ENCODE measurements at places on chromosomes 16 and 17.
A peak's percentile ranks its signal among the peaks of the same experiment; 100 is the strongest.

DNA sequence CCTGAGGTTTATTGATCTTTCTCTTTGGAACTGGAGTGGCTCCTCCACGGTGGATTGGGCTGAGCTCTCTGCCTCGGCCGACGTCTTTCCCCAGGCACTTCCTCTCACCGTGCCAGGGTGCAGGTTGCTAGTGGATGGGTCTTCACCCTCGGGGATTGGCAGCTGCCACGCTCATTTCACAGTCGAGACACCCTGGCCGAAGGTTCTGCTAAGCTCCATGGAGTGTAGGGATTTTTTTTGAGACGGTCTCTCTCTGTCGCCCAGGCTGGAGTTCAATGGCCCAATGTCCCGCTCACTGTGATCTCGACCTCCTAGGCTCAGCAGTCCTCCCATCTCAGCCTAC, 280.8 kb downstream of the SEC14L1 start:
- DNase-seq, result no peak

GRCh38 chr16:8885674-8886592, 3.8 kb downstream of the LITAFD start:
- no peak for DNase-seq

DNA sequence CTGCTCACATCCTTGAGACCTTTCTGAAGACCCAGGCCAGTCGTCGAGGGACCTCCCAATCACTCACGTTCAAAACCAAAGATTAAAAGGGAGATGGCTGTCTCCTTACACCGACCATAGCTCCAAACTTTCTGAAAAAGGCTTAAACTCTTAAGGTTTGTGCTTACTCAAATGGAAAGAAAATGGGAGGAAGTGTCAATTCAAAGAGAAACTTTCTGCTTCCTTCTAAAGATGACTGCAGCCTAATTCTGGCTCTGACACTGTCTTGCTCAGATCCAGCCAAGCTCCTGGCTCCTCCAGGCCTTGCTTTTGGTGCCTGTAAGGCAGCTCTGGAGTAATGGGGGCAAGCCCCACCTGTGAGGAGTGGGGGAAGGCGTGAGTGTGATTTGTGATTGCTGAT, 54.9 kb upstream of the WSB1 start:
- DNase-seq, result no peak

GRCh38 chr16:21722771-21723455, 59.1 kb downstream of the OTOA start:
- no peak for DNase-seq

- DNase-seq, result no peak
Observed at GRCh38 chr17:55067697-55068439, 99.3 kb downstream of the STXBP4 start.

DNA sequence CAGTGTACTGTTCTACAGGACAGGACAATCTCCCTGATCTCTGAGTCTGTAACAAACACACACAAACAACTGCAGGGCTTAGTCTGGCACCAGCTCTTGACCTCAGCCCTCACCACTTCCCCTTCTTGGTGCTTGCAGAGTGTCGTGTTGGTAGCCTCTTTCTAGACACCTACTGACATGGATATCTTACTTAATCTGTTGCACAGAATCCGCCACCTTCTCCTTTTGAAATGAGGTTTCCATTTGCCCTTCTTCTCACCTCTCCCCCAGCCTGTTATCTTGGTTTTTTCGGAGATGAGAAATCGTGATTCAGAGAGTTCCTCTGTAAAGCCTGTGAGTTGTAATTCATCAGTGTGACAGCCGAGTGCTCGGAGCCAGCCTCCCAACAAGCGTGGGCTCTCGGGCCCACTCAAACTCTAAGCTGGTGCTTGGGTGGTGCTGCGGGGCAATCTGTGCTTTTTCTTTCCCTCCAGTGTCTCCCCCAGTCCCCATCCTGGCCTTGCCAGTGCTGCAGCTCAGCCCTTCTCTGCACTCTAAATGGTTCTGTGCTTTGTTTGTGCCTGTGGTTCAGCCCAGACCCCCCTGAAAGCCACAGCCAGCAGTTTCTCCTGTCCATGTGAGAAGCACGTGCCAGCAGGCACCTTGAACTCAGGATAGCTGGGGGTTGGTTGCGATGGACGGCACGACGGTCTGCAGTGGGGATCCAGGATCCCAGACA, 28.1 kb downstream of the KIAA0513 start:
- DNase-seq, result peak; percentile 31

DNA sequence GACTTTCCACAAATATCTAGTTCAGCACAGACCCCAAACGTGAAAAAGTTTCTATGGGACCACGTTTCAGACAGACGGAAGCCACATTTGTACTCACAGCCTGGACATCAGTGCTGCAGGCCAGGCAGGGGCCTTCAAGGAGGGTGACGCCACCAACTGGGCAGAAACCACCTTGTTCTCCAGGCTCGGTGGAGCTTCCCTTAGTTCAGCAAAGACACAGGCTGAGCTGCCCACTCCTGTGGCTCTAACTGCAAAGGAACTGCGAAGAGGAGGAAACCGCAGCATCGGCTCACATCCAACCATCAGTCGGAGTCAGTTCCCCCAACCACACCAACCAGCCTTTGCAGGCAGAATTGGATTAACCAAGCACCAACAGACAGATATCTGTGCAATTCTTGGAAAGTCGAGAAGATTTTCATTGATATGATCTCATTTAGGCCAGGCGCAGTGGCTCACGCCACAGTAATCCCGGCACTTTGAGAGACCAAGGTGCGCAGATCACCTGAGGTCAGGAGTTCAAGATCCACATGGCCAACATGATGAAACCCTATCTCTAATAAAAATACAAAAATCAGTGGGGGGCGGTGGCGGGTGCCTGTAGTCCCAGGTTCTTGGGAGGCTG, 73.3 kb upstream of the CNEP1R1 start:
- DNase-seq, result no peak

DNA sequence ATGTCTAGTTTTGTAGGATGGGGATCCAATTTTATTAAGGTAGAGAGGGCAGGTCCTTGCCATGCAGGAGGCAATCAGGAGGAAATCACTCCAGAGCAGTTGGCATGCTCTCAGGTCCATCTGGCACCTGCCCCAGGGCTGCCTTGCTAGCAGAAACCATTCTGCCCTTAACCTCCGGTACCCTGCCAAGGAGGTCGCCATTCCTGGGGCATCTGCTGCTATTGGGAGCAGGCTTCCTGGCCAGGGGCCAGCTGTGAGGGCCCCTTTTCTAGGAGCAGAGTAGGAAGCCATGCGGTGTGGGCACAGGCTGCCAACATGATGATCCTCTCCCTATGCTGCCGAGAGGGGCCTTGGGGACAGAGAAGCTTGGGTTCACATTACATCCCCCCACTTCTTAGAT, 47.6 kb upstream of the MGAT5B start:
- no peak for DNase-seq

GRCh38 chr16:9362050-9362449, 270.6 kb downstream of the HAPSTR1 start:
- DNase-seq, result no peak

- no peak for DNase-seq
Observed at GRCh38 chr17:2176499-2177169, 121.7 kb downstream of the HIC1 start.

DNA sequence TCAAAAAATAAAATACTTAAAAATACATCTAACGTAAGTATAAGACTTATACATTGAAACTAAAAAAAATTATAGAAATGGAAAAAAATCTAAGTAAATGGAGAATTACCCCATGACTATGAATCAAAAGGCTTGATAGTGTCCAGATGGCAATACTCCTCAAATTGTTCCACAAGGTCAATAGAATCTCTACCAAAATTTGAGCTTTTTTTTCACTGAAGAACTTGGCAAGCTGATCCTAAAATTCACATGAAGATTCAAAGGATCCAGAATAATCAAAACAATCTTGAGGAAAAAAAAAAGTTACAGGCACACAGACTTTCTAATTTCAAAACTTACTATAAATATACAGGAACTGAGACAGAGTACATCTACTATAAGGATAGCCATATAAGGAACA, 448.4 kb upstream of the CDH11 start:
- DNase-seq, result no peak

- DNase-seq, result no peak
Observed at GRCh38 chr16:88323041-88323440, 59.7 kb upstream of the ZNF469 start.

- no peak for DNase-seq
Observed at GRCh38 chr16:17194190-17194780, 276.5 kb downstream of the XYLT1 start.

DNA sequence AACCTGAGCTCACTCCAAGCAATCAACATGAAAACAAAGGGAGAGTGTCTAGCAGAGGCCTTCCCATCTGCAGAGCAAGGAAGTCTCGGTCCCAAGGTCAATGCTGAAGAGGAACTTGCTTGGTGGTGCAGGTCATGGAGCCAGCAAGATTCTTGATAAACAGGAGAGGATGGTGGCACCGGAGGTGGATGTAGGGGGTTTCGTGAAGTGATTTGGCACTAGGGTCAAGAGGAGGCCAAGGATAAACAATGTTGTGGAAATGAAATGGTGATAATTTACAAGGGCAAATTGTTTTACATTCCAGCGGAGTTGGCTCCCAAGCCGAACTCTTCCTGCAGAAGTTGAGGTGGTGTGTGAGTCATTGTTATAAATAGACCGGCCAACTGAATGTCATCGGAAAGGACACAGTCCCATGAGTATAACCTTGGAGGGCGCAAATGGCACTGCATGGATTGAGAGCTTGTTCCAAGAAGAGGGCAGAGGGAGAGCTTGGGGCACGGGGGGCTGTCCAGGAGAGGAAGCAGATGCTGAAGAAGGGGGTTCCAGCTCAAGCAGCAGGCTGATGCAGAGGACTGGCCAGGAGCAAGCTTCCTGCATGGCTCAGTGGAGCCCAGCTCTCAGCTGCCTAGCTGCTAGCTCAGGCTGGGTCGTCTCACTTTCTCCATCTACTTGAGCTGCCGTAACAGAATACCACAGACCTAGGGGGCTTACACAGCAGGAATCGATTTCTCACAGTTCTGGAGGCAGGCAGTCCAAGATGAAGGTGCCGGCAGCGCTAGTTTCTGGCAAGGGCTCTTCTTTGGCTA, 136.6 kb downstream of the COPRS start:
- DNase-seq, result no peak

DNA sequence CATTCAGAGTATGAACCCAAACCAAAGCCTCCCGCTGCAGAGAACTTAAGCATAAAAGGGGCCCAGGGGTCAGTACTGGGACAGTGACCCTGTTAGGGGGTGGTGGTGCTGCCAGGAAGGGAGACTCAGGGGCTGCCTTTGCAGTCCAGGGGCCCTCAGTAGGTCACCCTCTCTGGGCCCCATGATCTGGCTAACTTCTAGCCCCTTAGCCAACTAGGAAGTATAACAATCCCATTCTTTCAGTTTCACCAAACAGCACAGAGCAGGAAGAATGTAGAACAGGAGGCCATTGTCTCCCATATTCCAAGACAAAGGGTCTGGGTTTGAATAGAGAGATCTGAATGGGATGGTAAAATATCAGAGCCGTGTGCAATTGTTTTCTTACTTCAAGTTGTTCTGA, 378.6 kb upstream of the C16orf82 start:
- DNase-seq, result no peak

DNA sequence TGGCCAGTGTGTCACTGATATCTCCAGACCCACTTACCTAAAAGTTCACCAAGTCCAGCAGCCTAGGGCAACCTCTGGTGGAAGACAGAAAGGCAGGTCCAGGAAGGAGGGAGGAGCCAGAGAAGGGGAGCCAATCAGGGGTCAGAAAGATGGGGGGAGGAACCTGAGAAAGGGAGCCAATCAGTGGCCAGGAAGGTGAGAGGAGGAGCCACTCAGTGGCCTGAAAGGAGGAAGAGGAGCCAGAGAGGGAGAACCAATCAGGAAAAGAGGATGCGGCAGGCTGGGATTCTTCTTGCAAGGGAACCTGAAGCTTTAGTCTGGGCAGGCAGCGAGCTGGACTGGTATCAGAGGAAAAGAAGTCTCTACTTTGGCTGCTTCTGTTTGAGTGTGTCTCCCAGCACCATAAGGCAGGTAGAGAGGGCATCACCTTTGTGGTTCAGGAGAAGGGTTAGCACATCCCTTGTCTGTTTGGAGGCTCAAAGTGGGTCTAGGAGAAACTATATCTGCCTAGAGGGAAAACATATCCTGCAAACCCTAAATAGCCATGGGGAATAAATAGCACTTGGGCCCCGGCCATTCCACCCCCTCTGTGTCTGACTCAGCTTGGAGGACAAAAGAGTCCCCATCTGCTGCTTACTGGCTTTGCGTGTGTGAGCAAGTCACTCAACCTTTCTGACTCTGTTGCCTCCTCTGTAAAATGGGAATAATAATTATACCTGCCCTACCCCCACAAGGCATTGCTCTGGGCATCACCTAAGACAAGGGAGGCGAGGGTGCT, 43.4 kb upstream of the CRHR1 start:
- no peak for DNase-seq

DNA sequence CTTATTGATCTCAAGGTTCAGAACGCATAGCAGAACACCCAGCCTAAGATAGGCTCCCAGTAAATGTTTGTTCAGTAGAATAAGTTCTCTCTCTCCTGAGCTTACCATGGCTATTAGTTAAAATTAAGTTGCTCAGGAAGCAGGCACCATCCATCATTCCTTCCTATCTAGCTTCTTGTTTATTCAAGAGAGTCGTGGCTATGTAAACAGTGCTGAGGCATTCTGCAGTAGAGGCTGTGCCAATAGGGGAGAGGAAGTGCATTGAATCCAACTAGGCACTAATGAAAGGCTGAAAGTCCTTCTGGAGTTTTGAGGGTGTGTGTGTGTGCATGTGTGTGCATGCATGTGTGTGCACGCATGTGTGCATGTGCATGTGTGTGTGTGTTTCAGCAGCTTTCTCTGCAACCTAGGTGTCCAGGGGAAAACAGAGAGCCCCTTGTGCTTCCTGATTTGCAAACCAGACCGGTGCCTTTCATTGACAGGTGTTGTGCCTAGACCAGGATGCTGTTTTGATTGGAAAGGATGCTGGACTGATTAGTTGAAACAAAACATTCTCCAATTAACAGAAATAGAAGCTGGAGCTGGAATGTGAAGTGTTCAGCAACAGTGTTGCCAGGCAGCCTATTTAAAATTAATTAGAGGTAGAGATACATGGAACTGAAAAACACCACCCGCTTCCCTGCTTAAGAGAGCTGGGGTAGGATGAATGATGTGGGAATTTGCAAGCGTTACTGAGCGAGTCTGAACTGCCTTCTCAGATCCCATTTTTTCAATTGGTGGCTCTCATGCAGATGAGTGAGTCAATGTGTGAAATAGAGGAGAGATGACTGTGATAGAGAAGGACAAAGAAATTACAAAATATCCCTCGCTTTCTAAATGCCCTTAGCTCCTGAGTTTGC, 103.3 kb upstream of the CLEC3A start:
- DNase-seq, result no peak

- DNase-seq, result no peak
Observed at GRCh38 chr16:68512183-68512582, 26.9 kb upstream of the ZFP90 start.

All from esophagus squamous epithelium (tissue), 5 donors.